ENCODE measurements at places on chromosomes 3 and 15.

DNA sequence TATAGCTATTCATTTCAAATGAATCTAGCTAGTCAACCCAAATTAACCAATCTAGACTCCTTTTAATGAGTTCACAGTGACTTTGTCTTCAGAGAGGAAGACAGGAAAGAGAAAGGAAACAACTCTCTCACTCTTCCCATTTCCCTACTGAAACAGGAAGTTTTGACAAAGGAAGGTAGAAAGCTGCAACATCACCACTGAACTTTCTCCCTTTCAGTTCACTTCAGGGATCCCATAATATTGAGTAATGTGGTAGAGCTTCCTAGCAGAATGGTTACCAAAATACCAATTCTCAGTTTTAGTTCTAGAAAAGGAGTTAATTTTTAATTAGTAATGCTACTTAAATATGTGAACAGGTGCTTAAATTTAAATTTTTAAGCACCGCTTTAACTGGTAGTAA, 7.5 kb downstream of the VPS13C start:
- no peak for DNase-seq

GRCh38 chr3:69353088-69353478, 32.8 kb downstream of the FRMD4B start:
- no peak for DNase-seq

DNA sequence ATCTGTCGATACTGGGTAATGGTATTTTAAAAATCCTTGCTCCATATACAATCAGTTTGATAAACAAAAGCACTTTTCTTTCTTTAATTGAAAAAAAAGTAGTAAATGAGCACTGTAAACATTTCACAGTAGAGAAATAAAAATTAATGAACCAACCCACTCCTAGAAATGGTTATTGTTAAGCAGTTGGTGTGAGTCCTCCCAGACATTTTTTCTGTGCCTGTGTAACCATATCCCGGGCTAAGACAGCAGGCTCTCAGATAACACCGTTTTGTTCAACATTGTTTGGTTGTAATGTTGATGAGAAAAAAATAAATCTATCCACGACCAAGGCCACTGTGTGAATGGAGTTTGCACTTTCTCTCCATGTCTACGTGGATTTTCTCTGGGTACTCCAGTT, 42.6 kb downstream of the PXK start:
- DNase-seq = no peak

DNA sequence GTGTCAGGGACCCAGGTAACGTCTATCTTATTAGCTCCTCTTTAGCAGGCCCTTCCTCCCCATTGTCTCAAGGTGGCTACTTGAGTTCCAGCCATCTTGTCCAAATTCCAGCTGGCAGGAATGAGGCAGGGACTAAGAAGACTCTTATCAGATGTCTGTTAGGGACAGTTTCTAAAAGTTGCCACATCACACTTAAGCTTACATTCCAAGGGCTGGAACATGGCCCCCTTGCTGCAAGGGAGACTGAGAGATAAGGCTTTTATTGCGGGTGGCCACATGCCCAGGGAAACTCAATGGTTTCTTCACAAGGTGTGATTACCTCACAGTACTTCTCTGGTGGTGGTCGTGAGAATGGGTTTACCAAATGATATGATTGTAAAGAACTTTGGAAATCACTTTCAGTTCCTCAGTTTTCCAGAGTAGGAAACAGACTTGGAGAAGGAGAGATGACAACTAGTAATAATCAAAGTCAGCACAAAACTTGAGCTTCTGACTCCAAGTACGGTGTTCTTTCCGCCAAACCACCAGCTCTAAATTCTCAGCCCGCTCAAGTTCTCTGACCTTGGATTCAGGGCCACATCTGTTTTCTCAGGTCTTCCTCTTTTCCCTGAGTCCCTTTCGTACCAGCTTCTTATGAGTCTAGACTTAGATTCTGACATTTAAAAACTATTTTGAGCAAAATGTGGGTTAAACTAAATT, 14.2 kb downstream of the PDIA5 start:
- DNase-seq = peak; percentile 54

DNA sequence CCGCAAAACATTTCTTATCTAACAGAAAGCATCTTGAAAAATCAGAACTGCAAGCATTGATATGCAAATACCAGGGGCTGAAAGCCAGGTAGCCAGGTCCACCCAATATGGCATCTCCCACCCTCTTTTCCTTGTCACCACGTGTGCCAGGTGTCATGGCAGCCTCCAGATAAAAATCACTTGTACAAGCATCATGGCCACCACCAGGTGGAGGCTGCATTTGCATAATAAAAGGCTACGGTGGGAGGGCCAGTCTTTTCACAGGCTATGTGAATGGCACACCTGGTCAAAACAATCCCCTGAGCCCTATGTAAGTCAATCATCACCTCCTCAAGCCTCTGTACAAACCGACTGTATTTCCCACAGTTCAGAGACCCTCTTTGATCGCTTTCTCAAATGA, 1233.1 kb upstream of the ALCAM start:
- DNase-seq = no peak

Data from erythroblast (primary cell).